ENCODE measurements at places on chromosomes 11 and 22.

- DNase-seq: no peak
These were observed 5.5 kb upstream of the GAB4 start for GRCh38 chr22:17013396-17014100.

DNA sequence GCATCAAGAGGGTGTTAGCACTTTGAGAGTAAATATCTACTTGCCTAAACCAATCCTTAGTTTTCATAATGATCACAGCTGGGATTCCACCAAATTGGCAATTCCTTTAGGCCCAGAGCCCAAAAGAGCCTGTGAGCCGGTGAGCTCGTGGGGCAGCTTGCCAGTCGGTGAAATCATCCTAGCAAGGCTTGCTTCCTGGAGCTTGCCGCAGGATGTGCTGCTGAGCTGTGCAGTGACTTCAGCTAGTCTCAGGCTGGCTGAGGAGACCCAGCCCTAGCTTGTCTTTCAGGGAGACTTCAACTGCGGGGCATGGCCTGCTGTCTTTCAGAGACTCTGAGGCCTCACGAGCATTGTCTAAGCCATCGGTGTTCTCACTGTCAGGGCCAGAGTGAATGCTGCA is 73.6 kb upstream of the SUSD2 start:
- DNase-seq: peak; percentile 76

GRCh38 chr11:63769714-63770455 is 1.3 kb upstream of the ZFTA start:
- no peak for DNase-seq

- DNase-seq: no peak
These were observed 15.3 kb downstream of the IL17REL start for GRCh38 chr22:49997251-49997599.

DNA sequence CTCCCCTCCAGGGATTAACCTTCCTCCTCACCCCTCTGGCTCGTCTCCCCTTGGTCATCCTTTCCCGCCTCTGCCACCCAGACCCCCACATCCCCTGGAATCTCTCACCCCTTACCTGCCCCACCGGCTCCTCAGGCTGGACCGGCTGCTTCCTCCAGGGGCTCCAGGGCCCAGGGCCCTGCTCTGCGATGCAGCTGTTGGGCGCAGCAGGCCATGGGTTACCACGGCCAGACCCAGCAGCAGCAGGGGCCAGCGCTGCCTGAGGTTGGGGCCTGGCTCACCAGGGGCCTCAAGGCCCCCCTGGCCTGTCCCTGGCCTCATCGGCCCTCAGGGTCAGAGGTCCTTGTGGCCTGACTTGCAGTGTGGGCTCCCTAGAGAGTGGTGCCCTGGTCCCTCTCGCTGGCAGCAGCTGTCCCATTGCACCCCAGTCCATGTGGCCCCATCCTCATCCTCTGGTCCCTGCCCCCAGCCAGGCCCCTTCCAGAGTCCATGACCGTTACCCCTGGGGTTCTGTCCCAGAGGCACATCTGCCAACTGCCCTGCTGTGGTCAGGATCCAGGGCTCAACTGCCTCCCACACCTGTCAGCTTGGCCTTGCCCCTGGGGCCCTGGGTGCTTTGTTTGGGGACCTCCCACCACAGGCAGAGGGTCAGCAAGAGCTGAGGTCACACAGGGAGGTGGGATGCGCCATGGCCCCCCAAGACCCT is at the start of gene IGLL1:
TSS of gene IGLL1 (minus strand) at position 421 of the 706 bp plus-strand sequence. CDS start at position 321, 100 bp downstream.
- no peak for DNase-seq

DNA sequence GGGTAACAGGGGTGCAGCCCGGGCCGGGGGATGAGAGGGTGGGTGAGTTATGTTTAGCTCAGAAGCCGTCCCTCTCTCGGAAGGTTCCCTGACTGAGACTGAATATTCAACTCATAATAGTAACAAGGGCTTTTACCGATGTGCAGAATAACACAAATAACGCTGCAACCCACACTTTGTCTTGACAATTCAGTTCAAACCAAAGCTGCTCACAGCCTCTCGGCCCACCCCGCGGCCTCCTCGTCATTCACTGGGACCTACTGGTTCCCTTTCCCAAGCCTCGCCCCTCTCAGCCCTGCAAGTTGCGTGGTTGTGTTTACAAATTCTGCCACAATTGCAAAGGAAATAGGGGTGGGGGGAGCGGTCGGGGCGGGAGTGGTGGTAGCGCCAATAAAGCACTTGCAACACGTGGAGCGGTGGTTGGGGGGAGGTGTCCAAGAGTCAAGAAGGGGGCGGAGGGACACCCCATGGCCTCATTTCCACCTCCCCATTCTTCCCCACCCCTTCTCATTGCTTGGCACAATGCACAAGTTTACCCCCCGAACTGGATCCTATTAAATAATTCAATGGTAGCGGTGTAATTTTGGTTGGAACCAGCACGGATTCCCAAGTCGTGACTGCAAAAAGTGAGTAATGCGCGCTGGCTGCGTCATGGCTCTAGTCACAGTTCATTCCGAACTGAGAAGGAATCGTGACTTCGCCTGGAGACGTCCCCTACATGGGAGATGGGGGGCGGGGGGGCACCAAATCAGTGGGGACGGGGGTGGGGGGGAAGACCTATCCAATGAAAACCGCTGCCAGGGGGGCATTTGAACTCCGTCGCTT is 102.0 kb upstream of the HSD17B12 start:
- DNase-seq: no peak

DNA sequence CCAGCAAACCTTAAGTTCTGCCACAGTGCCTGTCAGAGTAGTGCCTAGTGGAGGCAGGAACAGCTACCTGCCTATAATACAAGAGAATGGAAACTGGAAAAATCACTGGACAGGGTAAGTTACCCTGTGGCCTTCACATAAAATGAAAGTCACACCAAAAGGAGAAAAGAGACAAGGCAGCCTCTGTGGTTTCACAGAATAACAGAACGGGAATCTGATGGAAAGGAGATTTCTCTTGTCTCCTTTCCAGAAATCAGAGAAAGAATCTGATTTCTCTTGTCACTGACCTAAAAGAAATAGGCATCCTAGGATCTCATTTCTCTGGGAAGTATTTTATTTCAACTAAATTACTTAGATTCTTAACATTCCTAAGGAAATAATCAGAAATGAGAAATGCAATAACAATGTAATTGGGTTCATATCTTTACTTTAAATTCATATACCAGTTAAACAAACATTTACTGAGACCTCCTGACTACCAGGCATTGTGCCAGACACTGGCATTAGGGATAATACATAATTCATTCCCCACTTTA is 41.6 kb downstream of the PRCP start:
- DNase-seq: no peak

DNA sequence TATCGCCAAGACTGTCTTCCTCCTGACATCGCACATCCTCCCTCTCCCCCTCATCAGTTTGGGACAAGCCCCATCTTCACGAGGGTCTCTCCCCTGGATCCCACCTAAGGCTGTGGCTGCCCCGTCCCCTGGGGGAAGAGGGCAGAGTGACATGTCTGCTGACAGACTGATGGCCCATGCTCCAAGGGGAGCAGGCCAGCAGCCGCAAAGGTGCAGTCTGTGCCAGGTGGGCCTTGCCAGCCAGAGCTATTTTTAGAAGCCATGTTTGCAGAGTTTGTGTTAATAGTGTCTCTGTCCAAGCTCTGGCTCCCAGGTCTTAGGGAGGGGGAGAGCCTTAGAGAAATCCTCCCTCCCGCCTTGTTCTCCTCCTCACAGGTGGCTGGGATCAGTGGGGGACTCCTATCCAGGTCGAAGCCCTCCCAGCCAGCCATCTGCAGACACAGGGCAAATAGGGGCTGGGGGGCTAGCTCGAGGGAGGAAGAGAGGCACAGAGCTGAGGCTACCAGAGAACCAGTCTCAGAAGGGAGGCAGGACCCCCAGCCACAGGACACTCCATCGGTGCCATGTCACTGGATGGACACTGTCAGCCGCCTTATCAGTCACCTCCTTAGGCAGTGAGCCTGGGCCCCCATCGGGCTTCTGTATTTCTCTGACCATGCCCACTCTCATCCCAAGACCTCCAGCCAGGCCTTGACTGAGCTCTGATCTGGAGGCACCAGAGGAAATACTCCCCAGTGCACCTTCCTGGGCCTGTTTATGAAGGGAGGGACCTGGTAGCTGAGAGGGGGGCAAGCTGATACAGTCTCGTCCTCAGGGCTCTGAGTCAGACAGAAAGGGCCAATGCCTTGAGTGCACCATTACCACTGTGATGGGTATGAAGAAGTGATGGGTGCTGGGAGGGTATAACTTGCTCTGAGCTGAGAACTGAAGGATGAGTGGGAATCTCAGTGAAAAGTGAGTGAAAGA is 49.3 kb downstream of the CHRDL2 start:
- no peak for DNase-seq

DNA sequence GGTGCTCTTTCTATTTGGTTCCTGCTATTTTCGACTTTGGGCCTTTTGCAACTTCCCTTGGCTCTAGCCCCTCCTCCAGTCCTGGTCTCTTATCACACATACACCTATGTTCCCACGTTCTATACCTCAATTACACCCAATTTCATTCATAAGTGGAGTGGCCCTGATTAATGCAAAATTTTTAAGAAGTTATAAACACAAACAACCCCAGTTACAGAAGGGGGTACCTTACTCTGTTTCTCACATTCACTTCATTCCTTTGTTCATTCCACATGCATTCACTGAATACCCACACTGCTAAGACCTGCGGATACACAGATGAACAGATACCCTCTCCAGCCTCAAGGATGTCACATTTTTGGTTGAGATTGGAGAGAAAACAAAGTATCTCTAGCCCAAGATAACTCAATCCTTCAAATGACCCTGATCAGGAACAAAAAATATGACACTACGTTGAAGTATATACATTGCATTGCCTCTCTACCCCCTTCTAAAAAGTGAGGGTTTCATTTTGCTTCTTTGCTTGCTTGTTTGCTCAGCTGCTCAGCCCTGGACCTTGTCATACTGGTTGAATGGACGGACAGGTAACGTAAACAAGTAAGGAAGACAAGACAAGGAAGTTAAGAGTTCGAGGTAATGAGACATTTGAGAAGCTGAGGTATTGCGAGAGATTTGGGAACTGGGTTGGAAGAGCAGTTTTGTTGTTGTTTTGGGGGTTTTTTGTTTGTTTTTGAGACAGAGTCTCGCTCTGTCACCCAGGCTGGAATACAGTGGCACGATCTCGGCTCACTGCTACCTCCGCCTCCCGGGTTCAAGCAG is 3.6 kb upstream of the VPS37C start:
- no peak for DNase-seq

GRCh38 chr11:119338965-119339588 is 1.6 kb downstream of the C1QTNF5 start:
- no peak for DNase-seq

DNA sequence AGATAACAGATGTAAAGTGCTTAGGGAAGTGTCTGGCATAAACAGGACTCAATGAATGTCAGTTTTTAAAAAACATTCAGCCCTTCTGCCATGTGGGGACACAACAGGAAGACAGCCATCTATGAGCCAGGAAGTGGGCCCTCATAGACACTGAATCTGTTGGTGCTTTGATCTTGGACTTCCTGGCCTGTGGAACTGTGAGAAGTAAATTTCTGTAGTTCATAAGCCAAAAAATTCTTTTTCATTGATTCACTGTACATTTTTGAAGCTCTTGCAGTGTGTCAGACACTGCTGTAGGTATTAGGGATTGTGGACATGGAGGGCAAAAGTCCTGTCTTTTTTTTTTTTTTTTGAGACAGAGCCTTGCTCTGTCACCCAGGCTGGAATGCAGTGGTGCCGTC is 188.6 kb downstream of the HIPK3 start:
- no peak for DNase-seq

- DNase-seq: no peak
These were observed 769.8 kb downstream of the METTL15 start for GRCh38 chr11:28878025-28878424.

- DNase-seq: no peak
These were observed 505.4 kb downstream of the BRD1 start for GRCh38 chr22:49322231-49322630.

- no peak for DNase-seq
These were observed 72.9 kb upstream of the ATXN10 start for GRCh38 chr22:45598596-45599217.

DNA sequence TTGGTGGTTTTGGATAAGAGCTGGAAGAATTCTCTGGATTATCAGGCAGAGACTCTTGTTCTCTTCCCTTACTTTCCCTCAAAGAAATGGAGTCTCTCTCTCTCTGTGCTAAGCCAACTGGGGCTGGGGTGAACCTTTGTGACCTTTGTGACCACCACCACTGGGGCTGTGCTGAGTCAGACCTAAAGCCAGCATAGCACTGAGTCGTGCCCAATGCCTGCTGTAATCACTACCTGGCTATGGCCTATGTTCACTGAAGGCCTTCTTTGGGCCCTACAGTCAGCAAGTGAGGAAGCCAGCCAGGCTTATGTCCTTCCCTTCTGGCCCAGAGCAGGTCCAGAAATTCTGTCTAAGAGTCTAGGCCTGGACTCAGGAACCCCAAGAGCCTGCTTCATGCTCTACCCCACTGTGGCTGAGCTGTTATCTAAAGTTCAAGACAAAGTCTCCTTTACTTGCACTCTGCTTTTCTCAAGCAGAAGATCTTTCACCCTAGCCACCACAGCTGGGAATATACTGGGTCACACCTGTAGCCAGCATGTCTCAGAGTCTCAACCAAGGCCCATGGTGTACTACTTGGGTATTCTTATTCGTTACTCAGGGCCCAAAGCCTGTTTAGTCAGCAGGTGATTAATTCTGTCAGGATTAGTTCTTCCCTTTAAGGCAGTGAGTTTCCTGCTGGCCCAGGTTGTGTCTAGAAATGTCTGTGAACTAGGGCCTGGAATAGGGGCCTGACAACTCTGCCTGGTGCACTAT is 86.0 kb downstream of the EHF start:
- DNase-seq: no peak

GRCh38 chr11:8204596-8204995 is 35.8 kb upstream of the RIC3 start:
- no peak for DNase-seq

GRCh38 chr11:65593518-65594414 is 1.8 kb downstream of the KCNK7 start:
- DNase-seq: no peak

GRCh38 chr22:28742562-28742962 is 723 bp downstream of the HSCB start:
- DNase-seq: no peak

- DNase-seq: no peak
These were observed 129.0 kb upstream of the PARVA start for GRCh38 chr11:12248330-12248729.

DNA sequence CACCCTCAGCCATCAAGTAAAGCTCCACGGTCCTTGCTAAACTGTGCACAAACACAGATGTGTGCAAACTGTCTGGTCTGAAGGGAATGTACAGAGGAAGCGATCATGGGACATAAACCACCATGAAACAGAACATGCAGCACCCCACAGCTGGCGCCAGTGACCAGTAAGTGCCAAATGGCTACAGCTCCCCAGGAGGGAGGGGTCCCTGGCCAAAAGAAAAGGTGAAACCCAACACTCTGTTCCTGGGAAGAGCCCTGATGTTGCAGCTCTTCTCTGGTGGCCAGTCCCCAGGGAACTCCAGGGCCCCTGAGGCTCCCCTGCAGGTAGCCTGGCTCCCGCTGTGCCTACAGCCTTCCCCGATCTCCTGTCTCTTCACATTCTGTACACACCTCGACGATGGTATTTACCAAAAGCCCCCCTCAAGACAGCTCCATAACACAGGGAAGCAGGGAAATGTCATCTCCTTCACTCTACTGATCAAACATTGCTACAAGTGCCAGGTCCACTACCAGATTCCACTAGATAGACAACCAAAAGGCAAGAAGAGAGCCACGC is 2.9 kb downstream of the DGCR6L start:
- no peak for DNase-seq

Measured in forelimb muscle (tissue), 1 donor.